ENCODE measurements at places on chromosomes 5 and 9.

DNA sequence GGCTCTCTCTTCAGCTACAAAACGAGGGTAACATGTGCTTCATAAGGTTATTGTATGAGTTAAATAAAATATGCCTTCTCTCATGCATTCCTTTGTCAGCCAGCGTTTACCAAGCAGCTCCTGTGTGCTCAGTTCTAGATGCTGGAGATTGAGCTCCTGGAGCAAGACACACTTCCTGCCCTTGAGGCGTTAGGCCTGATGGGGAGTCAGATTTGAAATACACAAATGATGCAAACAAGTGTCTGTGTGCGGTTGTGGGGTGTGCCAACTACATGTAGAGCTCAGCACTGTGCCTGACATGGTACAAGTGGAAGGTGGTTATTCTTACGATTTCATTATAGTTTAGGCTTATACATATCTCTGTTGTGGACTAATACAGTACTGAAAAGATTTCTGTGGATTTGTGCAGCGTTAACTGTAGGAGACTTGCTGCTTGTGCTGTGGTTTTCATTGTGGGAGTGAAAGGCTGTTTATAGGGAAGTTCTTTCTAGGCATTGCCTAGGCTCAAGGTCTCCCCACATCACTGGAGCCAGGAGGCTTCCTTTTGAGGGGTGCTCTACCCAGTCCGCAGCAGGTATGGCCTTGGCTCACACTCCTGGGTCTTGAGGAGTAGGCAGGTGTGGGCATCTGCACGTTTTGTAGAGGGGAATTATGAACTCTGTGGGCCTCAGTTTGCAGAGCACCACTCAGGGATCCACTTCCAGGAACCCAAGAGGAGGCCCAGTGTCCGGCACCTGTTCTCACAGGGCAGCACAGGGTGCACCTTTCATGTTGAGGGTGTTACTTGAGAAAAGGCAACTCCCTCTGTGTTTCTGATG is 39.8 kb upstream of the ANGPTL2 start:
- DNase-seq = no peak

- no peak for DNase-seq
Observed at GRCh38 chr5:60540856-60541805, 158.8 kb downstream of the DEPDC1B start.

- no peak for DNase-seq
Observed at GRCh38 chr5:2205596-2206226, 323.0 kb upstream of the IRX4 start.

DNA sequence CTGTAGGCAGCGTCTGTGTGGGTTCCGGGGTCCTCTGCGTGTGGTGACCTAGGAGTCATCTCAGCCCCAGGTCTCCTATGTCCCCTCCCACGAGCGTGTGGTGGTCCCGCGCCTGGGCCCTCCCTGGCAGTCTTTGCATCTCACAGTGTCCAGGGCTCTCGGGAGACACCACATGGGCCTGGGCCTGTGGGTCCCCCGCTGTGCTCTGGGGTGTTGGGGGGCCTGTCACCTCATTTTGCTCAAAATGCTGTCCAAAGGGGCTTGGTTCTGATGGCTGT is 27.1 kb downstream of the CEP72 start:
- DNase-seq = no peak

DNA sequence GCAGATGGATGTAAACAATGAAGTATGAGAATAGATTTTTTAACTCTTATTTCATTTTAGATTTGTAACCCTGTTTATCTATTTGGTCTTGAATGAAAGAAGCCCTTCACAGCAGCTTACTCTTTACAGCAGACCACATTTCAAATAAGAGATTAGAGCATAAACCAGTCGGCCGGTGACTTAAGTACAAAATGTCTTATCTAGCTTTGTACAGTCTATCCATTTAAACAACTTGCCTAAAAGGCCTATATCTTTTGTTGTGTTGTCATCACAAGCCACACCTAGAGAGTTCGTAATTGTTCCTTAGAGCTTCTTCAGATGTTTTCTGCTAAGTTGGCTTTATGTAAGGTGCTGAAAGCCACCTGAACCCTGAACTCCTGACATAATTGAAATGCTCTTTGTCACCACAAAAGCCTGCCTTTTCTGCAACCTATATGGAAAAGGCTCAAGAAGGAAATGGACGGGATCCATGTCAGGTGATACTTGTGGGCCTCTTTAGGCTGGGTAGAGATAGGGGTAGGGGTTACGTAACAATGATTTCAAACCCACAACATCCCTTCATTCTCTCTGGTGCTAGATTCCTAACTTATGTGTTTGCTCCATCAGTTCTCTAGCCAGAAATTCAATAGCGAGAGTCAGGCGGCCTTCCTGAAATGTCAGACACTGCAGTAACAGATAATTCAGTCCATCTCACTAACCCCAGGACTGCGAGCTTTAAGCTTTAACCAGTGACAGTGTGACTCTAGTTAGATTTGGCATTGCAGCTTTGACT is 162.5 kb downstream of the CD180 start:
- no peak for DNase-seq

DNA sequence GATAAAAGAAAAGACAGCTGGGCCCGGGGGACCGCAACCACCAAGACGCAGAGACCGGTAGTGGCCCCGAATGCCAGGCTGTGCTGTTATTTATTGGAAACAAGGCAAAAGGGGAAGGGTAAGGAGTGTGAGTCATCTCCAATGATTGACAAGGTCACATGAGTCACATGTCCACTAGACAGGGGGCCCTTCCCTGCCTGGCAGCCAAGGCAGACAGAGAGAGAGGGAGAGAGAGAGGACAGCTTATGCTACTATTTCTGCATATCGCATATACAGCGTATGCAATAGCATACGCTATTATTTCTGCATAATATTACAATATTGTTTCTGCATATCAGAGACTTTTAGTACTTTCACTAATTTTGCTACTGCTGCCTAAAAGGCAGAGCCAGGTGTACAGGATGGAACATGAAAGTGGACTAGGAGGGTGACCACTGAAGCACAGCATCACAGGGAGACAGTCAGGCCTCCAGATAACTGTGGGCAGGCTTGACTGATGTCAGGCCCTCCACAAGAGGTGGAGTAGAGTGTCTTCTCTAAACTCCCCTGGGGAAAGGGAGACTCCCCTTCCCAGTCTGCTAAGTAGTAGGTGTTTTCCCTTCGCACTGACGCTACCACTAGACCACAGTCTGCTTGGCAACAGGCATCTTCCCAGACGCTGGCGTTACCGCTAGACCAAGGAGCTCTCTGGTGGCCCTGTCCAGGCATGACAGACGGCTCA is 50.3 kb downstream of the RFX3 start:
- DNase-seq = no peak

DNA sequence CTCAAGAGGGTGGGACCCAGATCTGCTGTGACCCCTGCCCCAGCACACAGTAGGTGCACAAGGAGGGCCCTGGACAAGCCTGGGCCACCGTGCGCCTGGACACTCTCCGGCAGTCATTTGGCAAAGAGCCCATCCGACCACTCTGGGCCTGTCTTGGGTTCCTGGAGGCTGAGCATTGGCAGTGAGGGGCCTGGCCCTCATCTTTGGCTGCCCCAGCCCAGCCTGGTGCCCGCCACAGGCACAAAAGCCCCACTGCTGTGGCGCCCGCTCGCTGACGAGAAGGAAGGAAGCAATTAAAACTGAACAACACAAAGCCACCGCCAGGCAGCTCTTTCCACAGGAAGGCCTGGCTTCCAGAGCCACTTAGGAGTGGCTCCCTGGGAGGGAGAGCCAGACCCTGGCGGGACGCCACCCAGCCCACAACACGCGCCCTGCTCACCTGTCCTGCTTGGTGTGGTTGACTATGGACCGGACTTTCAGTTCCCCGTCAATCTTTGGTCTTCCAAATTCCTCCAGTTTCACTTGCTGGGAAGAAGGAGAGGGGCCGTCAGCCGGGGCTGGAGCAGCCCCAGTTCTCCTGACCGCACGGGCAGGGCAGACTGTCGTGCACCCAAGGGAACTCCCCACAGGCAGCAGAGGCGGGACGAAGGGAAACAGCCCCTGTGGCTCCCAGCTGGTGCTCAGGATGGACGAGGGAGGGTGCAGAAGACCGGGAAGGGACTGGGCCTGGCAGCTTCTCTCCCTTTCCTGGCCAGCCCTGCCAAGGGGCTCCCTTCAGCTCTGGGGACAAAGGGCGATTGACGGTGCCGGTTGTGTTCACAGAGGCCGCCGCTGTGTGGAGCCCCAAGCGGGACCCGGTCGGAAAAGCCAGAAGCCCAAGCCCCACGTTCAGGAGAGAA is 50.9 kb upstream of the SARDH start:
- DNase-seq = no peak

GRCh38 chr5:64947801-64948200 is 179.1 kb downstream of the CWC27 start:
- no peak for DNase-seq
